ENCODE measurements at places on chromosomes 12 and 14.
A peak's percentile ranks its signal among the peaks of the same experiment; 100 is the strongest.

DNA sequence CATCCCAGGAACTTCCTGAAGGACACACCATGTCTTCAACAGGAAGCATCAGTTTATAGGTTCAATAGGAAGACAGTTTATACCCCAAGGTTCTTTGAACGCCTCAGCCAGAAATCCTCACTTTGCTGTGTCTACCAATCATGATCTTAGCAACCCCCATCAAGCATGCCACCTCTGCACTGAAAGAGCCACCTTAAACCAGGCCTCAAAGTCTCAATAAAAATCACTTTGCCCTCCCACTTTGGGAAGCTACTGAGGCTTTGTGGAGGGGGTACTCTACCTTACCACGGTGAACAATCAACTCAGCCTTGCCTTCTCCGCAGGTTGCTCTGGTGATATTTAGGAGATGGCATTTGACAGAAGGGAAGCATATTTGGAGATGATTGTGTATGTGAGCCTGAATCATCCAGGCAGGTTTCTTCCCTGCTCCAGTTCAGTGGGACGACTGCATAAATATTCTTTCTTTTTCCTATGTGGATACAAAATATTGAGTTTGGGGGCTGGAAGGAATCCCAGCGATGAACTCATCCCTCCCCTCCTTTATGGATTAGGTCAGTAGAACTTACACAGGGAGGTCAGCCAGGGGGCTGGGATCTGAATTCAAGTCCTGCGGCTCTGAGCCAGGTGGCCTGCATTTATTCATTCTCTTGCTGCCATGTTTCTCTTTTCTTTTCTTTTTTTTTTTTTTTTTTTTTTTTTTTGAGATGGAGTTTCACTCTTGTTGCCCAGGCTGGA is 42.8 kb upstream of the VASH1 start:
- H3K4me1 ChIP-seq = no peaks in the 10 kb centered on the region
- no peak overlapping the region for H3K4me3 ChIP-seq
- no peak for DNase-seq
- H3K36me3 ChIP-seq = no peaks in the 10 kb centered on the region
- H3K27me3 ChIP-seq = no peaks in the 10 kb centered on the region

DNA sequence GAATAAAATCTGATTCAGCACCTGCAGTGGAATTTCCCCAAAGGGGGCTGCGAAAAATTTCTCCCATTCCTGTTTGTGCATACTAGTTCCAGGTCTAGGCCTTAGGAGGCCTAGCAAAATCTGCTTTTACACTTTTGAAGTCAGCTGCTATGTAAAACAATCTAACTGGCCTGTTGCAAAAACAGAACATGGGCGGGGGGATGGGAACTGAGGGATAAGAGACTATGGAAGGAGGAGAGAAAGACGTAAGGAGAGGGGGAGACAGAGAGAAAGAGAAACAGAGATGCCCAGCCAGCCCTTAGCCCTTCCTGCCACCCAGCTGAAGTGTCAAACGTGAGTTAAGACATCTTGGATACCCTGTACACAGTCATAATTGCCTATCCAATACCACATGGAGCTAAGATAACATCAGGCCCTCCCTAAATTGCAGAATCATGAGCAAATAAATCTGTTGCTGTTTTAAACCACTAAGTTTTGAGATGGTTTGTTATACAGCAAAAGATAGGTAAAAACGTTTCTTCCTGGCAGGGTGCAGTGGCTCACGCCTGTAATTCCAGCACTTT is 45.6 kb downstream of the SPTLC2 start:
- H3K27ac ChIP-seq = peak overlapping the region; percentile 64
- H3K4me3 ChIP-seq = no peak overlapping the region
- no peaks in the 10 kb centered on the region for H3K27me3 ChIP-seq
- peak; percentile 51 for DNase-seq

DNA sequence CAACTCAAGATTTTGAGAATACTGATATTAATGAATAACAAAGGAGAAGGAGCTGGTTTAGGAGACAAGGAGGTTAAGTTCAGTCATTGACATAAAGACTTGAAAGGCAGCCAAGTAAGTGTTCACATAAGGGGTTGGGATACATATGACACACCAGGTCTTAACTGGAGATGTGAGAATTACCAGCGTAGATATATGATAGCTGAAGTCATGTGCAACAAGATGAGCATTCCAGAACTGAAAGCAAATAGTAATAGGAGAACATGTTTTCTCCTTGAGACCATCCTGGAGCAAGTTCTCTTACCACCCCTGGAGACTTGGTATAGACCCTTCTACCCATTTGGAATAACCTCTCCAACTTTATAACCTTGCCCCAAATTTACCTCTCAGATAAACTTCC is 43.3 kb upstream of the NPFF start:
- H3K4me3 ChIP-seq = no peak overlapping the region
- no peak for DNase-seq
- no peaks in the 10 kb centered on the region for H3K4me1 ChIP-seq
- no peaks in the 10 kb centered on the region for H3K27me3 ChIP-seq
- H3K36me3 ChIP-seq = no peaks in the 10 kb centered on the region
- no peak overlapping the region for H3K27ac ChIP-seq

DNA sequence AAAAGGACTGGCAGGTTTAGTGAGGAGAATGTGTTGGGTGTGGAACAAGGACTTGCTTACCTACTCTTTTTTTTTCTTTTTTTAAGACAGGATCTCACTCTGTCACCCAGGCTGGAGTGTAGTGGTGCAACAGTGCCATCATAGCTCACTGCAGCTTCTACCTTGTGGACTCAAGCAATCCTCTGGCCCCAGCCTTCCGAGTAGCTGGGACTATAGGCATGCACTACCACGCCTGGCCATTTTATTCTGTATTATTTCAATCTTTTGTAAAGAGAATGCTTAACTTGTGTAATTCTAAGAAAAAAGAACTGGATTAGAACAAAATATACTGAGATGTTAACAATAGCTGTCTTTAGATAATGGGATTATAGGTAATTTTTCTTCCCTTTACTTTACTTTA is 1.9 kb upstream of the VRTN start:
- no peak overlapping the region for H3K4me3 ChIP-seq
- no peaks in the 10 kb centered on the region for H3K4me1 ChIP-seq
- no peaks in the 10 kb centered on the region for H3K36me3 ChIP-seq

- no peaks in the 10 kb centered on the region for H3K27me3 ChIP-seq
- peaks cover 5% of the 10 kb centered on the region for H3K4me1 ChIP-seq
- peak; percentile 51 for DNase-seq
- no peaks in the 10 kb centered on the region for H3K36me3 ChIP-seq
- H3K27ac ChIP-seq = peak overlapping the region; percentile 49
Measured at GRCh38 chr14:91918186-91918883, 29.2 kb downstream of the FBLN5 start.

DNA sequence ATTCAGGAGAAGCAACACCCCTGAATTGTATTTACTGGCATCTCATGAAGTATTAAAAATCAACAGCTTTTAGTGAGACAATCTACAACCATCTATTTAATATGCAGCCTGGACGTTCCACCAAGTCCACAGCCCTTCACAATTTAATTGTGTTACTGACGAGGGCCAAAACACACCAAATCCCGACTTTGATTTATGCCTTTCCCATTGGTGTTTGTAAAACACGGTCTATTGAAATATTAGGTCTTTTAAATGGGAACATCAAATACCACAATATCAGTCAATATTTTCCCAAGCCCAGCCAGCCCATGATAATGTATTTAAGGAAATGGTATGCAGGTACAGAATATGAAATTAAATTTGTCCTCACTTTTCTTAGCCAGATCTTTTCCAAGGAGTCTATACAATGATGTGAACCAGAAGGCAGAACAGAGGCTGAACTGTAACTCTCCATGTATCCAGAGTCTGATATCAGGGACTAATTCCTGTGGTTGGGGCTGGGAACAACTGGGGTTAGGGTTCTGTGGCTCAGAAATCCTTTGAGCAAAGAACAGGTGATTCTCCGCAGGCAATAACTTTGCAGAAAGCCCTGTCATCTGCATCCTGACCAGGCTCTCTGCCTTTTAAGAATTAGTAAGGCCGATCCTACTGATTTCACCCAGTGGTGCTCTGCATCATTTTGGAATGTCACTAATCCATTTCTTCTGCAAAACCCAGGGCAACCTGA is 179.3 kb upstream of the GZMB start:
- no peak overlapping the region for H3K27ac ChIP-seq
- H3K36me3 ChIP-seq = no peaks in the 10 kb centered on the region
- no peaks in the 10 kb centered on the region for H3K27me3 ChIP-seq
- no peak overlapping the region for H3K4me3 ChIP-seq

DNA sequence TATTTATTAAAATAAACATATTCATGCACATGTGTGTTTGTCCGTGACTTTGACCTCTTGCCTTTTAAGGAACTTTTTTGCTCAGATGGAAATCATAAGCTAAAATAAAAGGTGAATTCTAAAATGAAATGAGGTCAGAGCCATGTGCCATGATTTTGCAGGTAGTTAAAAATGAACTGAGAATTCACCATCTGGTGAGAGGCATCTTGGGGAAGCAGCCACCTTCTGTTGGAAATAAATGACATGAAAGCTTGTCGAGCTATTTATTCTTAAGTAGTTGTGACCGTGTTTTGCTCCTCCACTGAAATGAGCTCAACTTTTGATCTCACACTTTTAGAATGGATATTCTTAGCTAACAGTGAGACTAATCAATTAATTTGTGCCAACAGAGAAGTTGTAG is 56.8 kb upstream of the CNOT2 start:
- no peak overlapping the region for H3K27ac ChIP-seq
- H3K27me3 ChIP-seq = no peaks in the 10 kb centered on the region
- no peaks in the 10 kb centered on the region for H3K4me1 ChIP-seq
- no peak for DNase-seq
- H3K36me3 ChIP-seq = no peaks in the 10 kb centered on the region

DNA sequence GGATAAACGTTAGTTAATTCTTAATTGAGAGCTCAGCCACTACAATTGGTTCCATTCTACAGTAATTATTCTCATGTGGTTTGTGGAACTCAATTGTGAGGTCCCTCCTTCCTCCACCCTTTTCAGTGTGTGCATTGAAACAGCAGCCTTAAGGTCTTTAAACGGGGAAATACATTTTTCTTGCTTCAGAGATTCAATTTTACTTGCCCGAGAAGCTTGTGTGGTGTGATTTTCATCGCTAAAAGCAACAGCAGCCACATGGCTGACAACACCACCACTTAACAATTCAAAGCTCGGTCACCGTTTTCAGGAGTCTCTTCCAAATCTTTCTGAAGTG is 733 bp upstream of the PPFIBP1 start:
- H3K4me1 ChIP-seq = no peaks in the 10 kb centered on the region
- H3K4me3 ChIP-seq = peak overlapping the region; percentile 65
- DNase-seq = no peak
- H3K36me3 ChIP-seq = no peaks in the 10 kb centered on the region
- no peaks in the 10 kb centered on the region for H3K27me3 ChIP-seq

GRCh38 chr12:77816196-77816595 is 14.5 kb upstream of the NAV3 start:
- H3K4me1 ChIP-seq = no peaks in the 10 kb centered on the region
- no peaks in the 10 kb centered on the region for H3K27me3 ChIP-seq
- DNase-seq = no peak
- H3K4me3 ChIP-seq = no peak overlapping the region

GRCh38 chr12:5478081-5478706 is 46.3 kb downstream of the NTF3 start:
- no peak overlapping the region for H3K4me3 ChIP-seq
- no peak for DNase-seq
- H3K27me3 ChIP-seq = no peaks in the 10 kb centered on the region
- H3K4me1 ChIP-seq = no peaks in the 10 kb centered on the region
